ENCODE measurements at places on chromosomes 1 and 21.

DNA sequence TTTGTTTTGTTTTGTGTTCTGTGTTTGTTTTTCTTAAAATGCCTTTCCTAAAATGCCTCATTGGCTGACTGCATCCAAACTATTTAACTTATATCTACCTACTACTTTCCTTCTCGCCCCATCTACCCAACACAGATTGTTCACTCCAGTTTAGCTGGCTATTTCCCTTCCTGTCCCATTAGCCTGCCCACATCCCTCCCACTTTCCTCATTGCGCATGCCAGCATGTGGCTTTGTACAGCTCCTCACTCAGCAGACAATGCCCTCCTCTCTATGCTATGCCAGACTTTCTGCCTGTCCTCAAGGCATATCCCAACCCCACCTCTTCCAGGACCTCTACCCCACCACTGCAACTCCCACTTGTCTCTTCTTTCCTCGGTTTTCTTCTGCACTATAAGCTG, 94.7 kb upstream of the C1orf21 start:
- no peak for DNase-seq

DNA sequence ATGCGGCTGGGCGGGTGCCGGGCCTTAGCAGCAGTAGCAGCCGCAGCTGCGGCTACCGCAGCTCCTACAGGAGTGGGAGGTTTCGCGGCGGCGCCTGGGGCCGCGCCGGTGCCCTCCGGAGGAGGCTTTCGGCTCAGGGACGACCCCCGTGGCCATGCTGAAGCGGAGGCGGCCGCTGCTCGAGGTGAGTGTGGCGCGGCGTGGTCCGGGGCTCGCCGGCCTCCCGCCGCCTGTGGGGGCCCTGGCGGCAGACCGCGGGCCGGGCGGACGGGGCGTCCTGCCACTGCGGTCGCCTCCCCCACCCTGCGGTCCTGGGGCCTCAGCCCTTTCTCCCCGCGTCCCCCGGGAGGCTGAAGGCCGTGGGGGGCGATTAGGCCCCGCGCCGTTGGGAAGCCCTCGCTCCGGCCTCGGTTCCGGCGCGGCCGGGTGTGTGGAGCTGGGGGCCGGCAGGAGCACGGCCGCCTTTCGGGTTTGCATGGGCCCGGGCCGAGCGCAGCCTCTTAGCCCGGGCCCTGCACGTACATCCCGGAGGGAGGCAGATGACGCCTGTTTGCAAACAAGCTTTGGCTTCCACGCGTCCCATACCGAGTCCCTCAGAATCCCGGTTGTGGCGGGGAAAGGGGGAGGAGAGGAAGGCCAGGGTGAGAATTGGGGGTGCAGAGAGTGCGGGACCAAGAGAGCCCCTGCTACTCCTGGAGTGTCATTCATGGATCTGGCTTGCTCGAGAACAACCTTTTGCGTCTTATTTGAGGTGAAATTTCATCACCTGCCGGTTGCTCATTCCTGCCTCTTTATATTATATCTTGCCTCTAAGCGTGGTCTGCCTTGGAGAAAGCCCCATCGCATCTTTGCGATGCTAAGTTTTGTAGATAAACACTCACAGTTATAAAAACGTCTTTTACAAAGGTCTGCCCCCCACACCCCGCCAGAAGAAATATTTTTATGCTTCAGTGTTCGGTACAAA, 613 bp downstream of the ZFYVE9 start:
- peak; percentile 53 for DNase-seq

DNA sequence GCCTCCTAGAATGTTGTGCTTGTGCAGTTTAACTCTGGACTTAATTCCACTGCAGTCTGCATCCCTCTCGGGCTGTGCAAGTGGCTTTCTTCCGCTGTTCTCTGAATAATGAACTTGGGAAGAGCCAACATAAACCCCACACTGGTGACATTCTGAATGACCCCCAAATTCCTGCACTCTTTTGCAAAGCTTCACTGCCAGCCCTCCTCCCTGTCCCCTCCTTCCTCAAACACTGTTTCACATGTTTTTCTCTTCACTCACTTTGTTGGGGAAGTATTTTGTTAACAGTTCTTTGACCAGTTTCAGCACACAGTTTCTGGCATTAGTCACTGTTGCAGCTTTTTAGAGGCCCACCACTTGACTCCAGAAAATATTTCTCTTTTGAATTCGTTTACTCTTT, 39.7 kb downstream of the GNG12 start:
- DNase-seq = no peak

DNA sequence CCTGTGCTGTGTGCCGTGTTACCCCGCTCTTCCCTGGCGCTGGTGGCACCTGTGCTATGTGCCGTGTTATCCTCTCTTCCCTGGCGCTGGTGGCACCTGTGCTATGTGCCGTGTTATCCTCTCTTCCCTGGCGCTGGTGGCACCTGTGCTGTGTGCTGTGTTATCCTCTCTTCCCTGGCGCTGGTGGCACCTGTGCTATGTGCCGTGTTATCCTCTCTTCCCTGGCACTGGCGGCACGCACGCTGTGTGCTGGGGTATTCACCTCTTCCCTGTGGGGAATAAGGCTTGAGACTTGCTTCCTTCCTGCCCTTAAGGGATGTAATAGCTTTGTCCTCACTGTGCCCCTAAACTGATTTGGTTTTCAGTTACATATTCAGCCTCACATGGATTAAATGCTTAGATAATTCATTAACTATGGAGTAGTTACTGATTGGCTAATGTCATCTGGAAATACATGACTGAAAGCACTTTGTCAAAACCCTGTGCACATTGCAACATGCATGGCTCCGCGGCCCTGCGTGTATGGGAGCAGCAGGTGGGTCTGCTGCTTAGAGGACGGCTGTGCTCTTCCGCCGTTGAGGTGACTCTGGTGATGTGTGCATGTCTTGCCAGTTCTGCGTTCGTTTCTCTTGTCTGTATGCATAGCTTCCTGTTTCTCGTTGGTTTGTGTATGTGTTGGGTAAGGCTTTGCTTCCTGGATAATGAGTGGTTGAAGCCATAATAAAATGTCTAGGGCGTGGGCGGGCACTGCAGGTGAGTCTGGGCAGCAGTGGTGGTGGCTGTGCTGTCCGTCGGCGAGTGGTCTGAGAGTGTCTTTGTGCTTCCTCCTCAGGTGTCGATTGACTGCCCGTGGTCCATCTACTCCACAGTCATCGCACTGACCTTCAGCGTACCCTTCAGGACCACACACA, 17.9 kb upstream of the PWP2 start:
- DNase-seq = no peak

DNA sequence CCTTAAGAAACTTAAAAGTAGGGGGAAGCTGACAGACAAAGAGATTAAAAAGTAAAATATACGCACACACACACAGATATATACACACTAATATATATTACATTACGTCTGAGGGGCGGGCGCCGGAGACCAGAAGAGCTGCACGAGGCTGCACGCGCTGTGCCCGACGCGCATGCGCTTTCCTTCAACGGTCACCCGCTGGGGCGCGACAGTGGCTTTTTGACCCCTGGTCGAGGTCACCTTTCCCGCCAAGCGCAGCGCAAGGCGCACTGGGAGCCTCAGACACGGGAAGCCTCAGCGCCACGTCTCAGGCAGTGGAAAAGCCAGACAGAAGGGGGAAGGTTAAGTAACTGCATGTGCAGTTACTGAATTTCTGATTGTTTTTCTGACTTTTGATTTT, at the start of gene HORMAD1:
TSS of gene HORMAD1 (minus strand) at position 193 of the 400 bp plus-strand sequence. CDS start 1,390 bp downstream, outside the sequence.
- no peak for DNase-seq

DNA sequence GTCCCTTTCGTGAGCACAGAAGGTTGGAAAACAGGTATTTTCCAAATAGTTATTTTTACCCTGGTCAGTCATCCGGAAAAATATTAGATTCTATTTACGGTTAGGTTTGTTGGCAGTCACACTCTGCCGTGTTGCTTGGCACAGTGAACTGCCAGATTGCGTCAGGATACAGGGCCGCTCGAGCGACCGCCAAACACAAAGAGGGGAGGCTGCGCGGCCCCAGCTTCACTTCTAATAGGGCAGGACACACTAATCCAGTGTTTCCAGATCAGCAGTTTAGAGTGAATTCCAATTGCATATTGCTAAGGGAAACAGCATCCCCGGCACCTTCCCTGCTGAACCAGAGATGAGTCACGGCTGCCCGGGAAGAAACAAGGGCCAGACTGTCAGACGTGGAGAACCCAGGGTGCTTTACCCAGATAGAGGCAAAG, 22.9 kb downstream of the UMODL1 start:
- no peak for DNase-seq

GRCh38 chr1:37862330-37862729, 2.9 kb upstream of the MTF1 start:
- no peak for DNase-seq

DNA sequence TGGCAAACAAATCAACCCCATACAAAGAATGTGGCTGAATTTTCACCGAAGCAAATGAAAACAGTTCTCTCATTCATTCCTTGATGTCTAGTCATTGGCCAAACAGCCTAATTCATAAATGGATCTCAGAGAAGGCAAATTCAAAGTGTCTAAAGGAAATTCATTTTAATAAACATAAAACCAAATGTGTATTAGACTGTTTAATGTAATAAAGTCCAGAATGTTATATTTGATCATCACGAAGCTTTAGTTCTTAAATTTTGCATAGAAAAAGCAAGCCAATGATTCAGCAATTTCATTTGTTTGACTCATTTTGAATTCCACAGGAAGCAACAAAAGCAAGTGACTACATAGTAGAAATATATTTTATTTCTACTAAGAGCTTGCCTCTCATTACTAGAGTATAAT, 379.2 kb upstream of the ADAMTS5 start:
- DNase-seq = no peak

- no peak for DNase-seq
These were observed 21.1 kb downstream of the KCNN3 start for GRCh38 chr1:154848983-154849382.

DNA sequence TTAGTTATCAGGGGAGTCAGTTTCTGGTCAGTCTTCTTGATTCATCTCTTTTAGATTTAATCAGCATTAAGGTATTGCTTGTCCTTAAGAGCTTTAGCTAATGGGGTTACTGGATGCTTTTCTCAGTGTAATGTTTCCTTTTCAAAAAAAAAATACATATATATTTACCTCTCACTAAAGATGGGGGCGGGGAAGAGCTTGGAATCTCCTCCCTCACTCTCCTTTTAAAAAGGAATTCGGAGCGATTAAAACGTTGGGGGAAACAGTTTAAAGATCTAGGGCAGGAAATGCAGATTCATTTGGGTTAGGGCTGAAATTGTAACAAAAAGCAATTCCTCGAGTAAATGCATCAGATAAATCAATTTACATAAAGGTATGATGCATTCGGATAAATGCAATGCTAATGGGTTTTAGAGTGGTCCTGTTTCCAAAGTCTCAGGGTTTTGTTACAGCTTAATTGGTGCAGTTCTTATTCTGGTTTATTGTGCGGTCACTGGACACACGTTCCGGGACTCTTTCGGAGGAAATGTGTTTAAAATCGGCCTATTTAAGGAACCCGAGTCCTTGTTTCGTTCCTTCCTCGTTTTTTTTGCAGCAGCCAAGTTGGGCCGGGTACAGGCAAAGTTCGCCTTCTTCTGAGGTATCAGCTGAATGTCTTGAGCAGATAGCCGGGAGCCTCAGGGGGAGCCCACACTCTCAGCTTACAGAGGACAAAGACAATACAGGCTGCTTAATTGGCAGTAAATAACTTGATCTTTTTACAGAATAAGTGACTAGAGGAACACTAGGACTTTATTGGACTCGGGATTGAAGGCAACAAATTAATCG, 1.6 kb downstream of the LMO4 start:
- DNase-seq = peak; percentile 54

DNA sequence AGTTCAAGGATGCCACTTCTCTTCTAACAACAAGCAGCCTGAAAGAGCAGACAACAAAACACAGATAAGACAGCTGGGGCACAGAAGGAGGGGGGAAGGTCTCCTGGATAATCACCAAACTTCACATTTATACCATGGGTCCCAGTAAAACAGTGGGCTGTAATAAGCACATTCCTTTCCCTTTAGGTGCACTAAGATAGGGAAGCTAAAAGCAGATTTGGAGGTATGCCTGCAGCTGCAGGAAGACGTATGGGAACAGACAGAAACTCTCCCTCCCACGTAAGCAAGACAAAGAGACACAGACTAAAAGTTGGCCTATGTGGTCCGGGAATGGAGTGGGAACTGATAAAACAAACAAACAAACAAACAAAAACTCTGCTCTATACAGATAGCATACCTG, 612.1 kb downstream of the MRPL39 start:
- DNase-seq = no peak

- DNase-seq = peak; percentile 97
These were observed 2.7 kb downstream of the IL10RB start for GRCh38 chr21:33268737-33269441.

GRCh38 chr1:220741825-220742224, 6.3 kb upstream of the MTARC2 start:
- DNase-seq = no peak

- no peak for DNase-seq
These were observed 922.1 kb downstream of the AMY1C start for GRCh38 chr1:104671684-104672353.

DNA sequence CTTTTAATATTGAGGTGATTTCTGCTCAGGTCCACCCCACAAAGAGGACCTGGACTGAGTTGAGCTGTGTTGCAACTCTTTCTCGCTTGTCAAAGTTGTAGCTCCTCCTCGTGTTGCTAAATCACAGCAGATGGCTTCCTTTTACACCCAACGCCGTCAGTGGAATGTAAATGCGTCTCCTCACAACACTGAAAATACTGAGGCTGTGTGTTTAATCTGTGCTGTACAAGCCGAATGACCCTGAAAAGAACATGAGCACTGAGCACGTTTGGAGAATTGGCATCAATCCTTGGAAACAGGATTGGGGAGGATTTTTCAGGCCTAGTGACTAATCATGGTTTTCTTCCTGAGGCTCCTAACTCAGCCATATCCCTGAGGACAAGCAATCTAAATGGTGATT, 196.0 kb downstream of the CRB1 start:
- no peak for DNase-seq

- DNase-seq = no peak
These were observed 140.6 kb downstream of the RUNX1 start for GRCh38 chr21:34908419-34909055.

DNA sequence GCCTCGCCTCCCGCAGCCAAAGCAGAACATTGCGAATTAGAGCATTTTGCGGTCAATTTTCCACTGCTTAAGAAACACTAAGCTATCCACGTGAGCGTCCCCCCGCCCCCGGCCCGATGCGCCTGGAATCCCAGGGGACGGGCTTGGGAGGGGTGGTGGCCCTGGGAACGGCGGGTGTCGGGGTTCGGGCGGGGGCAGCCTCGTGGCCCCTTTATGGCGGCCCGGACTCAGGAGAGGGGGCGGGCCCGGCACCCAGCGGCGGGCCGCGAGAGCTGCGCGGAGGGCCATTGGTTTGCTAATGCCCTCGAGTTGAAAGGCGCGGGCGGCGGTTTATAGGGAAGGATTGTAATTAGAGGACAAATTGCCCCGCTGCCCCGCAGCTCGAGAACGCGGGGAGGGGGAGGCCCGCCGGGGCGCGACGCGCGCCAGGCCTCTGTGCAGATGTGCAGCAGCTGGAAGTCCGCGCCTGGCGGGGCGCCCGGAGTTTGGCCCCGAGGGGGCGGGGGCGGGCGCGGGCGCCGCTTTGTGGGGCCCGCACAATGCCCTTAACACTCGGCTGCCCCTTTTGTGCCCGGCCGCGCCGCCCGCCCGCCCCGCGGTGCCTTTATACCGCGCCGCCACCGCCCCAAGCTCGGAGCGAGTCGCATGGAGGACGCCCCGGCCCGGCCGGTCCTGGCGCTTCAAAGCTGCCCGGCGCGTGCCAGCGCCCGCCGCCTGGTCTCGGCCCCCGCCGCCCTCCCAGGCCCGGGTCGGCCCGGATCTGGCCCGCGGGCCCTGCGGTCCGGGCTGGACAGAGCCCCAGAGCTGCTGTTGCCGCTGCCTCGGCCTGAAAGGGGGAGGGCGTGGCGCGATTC, 1.9 kb upstream of the HES3 start:
- DNase-seq = no peak

GRCh38 chr21:46457801-46458314, 833 bp upstream of the DIP2A start:
- peak; percentile 59 for DNase-seq
